H4 (cell line): ENCODE measurements at places on chromosomes 5 and 9. TPM values are rescaled to one million over a fixed set of nuclear protein-coding genes. Genes with fewer than 3 reads are reported as not detected.
A peak's percentile ranks its signal among the peaks of the same experiment; 100 is the strongest.

WDR55 gene
- 13.7 and 15.2 TPM in 2 replicates for total RNA-seq

- DNase-seq, result no peak
Observed at GRCh38 chr9:108410161-108410560, 445.6 kb downstream of the ACTL7B start.

HTR4 gene
- not detected in 2 replicates for total RNA-seq

GLRA1 gene
- not detected in 2 replicates for total RNA-seq

PCDHGA10 gene
- total RNA-seq, result 1.4 and 1.9 TPM in 2 replicates

SUSD3 gene
- not detected in 2 replicates for total RNA-seq

- DNase-seq, result peak; percentile 61
Observed at GRCh38 chr9:137618105-137619067, at the start of gene EHMT1. TSS of gene EHMT1 (plus strand) at chr9:137619005. CDS start at chr9:137619029, 24 bp downstream.

- DNase-seq, result no peak
Observed at GRCh38 chr5:178788381-178789085, 58.1 kb upstream of the ZNF354A start.

GRCh38 chr9:108473209-108474112 lies 382.3 kb downstream of the ACTL7B start:
- DNase-seq, result peak; percentile 47

SLC6A19 gene
- not detected in 2 replicates for total RNA-seq

SERF1B gene
- total RNA-seq, result 18.9 and 27.4 TPM in 2 replicates

FBP1 gene
- not detected in 2 replicates for total RNA-seq

DNA sequence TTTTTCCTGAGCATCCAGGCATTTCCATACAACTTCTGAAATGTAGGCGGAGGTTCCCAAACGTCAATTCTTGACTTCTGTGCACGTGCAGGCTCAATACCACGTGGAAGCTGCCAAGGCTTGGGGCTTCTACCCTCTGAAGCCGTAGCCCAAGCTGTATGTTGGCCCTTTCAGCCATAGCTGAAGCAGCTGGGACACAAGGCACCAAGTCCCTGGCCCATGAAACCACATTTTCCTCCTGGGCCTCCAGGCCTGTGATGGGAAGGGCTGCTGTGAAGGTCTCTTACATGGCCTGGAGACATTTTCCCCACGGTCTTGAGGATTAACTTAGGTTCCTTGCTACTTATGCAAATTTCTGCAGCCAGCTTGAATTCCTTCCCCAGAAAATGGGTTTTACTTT lies 103.6 kb downstream of the NREP start:
- no peak for DNase-seq

MPDZ gene
- total RNA-seq, result 13.4 and 14.2 TPM in 2 replicates

PCDHB3 gene
- total RNA-seq, result 0.21 TPM in 2 replicates

- DNase-seq, result no peak
Observed at GRCh38 chr9:73753171-73753570, 601.5 kb downstream of the ANXA1 start.

DNA sequence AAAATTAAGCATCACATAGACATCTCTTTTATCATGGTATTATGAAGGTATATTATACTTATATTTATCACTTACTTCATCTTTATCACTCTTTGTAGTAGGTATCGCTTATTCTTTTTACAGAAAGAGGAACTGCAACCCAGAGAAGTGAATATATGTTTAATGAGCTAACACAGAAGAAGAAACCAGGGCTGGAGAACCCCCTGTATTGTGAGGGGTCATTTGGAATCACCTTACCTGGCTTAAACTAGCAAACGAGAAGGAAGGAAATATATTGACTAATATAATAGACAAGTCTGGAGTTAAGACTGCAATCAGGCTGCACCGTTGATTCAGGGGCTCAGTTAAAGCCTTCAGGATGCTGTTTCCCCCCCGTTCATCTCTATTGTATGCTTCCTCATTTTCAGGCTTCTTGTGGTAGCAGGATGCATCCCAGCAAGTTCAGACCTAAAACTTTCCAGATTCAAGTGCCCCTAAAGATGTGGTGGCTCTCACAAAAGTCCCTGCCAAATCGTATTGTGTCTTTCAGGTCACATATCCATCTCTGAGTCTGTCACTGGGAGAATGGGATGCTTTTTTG lies 146.4 kb downstream of the GCNT1 start:
- DNase-seq, result no peak

DNA sequence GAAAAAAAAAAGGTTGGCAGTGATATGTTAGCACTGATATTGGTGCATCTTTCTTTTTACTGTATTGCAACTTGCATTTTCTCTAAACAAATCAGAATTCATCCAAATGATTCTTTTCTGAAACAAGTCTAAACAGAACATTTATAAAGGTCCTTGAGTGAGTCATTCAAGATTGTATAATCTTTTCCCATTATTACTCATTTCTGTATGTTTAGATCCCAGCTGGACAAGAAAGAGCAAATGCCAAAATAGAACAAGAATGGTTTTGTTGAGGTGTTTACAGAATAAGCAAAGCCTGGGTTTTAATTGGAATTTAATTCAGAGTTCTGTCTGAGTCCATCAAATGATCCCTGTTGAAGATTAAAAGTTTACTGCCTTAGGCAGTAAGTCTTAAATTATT lies 112.3 kb downstream of the VCAN start:
- DNase-seq, result peak; percentile 72

- no peak for DNase-seq
Observed at GRCh38 chr9:127895811-127896210, 3.6 kb downstream of the ST6GALNAC6 start.
